ENCODE measurements at places on chromosomes 1 and 21.

DNA sequence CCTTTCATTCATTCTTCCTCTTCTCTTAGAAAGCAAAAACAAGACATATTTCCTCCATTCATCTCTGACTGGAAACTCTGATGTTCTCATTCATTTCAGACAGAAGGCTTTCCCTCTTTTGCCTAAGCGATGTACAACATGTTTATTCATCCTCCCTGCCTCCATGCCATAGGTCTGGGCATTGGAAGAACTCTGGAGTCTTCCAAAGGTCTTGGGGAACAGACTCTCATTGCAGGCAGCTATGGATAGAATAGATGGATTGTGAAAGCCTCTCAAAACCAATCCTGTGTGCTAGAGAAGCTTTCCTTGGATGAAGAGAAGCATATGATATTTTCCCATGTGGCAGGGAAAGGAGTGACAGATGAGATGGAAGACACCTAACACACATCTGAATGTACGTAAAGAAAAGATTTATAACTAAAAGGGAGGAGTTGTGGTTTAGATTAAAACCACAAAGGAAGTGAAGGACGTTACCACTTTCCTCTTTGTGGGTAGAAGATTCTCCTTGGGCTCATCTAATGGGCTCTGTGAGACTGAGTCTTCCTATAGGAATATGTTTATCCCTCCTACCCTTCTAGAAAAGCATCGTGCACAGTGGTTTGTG is 38.7 kb downstream of the BCL9 start:
- DNase-seq = no peak

DNA sequence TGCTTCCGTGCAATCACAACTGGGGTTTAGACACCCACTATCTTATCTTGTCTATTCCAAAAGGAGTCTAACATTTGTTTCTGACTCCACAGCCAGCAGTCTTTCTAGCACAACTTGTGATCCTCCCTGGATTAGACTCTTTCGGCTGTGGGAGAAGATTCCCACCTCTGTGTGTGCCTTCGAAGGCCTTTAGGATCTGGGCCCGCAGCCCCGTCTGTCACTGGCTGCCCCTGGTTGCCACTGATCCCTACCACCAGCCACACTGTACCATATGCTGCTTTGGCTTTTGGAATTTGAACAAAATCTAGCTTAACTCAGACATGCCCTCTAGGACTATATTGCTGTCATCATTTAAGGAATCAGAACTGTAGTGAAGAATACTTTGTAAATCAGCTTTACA is 18.0 kb downstream of the NTPCR start:
- DNase-seq = no peak

GRCh38 chr1:117046781-117047180 is 13.3 kb upstream of the TTF2 start:
- no peak for DNase-seq

DNA sequence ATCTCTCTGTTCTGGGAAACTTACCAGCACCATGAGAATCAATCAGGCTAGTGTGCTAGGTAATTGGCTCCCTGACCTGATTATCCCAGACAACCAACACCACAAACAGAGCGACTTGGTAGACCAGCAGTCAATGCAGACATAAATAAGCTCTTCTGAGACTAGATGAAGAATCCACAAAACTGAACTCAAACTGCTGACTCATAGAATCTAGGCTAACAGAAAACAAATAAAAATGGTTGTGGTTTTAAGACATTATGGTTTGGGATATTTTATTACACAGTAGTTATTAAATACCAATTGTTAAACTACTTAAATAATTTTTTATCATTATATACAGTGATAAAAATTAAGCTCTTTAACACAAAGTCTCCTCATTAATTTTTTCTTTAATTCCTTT is 535.7 kb downstream of the COL11A1 start:
- no peak for DNase-seq

- no peak for DNase-seq
Measured at GRCh38 chr1:183702813-183703198, 49.7 kb upstream of the APOBEC4 start.

- DNase-seq = no peak
Measured at GRCh38 chr21:32215306-32215685, 63.6 kb downstream of the MIS18A start.

DNA sequence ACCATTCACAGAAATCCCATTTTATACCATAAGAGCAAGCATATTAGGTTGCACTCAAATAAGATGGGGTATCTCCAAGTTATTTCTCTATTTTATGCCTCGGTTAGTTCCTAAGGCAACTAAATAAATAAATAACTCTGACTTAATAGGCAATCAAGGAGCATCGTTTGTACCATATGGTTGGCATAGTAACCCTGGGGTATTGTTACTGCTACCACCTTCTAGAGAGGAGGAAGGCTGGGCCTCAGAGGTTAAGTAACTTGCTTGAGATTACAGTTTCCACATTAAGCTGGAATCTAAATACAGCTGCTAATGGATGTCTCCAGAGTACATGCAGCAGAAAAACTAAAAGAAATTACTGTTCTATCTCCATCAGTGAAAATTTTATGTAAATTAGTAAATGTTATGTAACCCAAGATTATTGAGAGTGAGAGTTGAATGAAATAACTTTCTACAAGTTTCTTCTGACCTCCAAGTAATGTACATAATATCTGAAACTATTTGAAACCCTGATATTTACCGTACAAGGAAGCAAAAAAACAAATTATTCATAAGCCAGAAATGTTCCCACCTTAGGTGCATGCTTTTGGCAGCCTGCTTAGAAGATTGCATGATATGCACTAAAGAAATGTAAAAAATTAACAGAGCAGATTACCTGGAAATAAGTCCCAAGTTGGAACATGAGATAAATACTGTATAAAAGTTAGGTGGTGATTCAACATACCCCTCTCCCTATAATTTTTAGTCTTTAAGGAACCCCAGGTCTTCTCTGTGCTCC is 127.0 kb downstream of the CRB1 start:
- no peak for DNase-seq

DNA sequence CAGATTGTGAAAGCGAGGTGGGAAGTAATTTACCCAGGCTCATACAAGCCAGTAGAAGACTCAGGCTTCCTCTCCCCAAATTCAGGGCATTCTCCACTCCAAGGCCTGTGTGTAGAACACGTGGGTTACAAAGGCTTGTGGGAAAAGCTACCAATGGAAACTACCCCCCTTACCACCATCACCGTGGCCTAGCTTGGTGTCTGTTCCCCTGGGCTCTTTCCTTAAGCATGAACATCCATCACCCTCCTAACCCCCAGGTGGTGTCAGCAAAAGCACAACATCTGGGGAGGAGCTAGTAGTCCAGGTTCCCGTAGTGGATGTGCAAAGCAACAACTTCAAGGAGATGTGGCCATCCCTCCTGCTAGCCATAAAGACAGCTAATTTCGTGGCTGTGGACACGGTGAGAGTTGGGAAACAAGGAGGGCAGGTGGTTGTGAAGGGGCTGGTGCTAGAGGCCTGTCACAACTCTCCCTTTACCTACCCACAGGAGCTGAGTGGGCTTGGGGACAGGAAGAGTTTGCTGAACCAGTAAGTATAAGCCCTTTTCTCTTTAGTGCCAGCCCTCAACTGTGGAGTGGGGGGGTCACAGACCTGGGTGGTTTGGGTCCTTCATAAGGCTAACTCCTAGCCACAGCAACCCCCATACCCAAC is 701 bp upstream of the MUTYH start:
- DNase-seq = no peak

DNA sequence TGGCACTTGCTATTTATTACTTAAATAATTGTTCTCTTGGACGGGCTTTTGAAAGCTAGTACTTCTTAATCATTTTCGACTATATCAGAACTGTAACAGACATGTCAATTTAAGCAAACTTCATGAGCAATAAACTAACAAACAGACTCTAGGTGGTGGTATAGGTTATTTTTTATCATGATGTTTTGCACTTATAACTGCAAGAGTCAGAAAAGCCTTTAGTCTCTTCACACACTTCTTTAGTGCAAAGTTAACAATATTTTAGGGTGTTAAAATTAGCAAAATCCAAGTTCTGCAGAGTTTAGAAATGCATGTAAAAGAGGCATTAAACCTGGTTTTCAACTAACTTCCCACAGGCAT is 2.2 kb downstream of the NRIP1 start:
- no peak for DNase-seq

DNA sequence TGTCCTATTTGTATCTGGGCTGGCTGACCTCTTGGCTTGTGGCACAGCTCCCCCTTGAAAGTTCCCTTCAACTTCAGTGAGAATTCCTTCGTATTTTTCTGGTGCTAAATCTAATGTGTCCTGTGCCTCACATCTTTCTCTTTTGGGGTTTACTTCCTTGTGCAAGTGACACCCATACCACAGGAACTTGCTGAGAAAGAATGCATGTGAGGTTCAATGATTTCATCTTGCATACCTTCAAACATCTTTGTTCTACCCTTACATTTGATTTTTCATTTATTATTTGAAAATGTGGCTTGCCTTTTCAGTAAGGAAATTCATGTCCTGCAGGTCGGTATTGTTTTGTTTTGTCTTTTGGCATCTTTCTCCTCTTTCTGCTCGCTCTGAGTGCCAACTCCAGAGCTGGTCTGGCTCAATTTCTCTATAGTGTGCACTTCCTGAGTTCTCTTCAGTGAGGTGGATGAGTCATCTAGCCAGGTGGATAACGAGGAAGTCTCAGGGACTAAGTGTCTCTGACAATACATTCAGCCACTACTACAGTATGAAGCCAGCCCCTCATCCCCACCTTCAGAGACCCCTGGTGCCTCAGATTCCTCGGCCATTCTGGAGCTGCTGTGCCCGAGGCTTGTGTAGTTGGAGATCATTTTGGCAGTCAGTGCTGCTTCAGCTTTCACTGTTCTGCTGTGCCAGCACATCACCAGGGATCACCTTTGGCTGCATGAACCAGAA is 59.5 kb downstream of the RIPK4 start:
- DNase-seq = no peak

- DNase-seq = no peak
Measured at GRCh38 chr21:14567331-14568279, 21.5 kb upstream of the SAMSN1 start.

DNA sequence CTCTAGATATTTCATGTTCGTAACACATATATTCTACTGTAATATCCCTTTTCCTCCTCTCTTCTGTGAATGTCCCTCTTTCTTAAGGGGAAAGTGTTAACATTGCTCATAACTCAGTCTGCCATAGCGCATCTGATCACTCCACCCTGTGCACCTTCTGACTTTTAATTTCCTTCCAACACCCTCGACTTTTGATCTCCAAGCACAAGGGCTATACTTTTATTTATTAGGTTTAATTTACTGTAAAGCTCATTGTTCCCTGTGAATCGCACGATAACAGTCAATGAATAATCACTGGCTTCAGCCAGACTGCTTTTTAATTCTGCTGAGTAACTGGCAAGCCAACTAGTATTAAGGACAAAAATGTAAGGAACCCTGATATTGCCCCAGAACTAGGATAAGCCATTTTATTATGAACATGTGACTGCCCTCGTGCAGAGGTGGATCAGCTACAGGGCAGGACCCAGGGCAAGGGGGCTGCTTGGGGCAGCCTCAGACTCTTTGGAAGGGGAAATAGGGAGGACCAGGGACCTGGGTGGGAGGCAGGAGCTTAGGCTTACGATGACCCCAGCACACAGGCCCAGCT is 2.6 kb upstream of the ETS2 start:
- no peak for DNase-seq

GRCh38 chr1:152179566-152179965 is 20.5 kb upstream of the RPTN start:
- DNase-seq = no peak

- no peak for DNase-seq
Measured at GRCh38 chr1:29743264-29743663, 506.9 kb downstream of the PTPRU start.

DNA sequence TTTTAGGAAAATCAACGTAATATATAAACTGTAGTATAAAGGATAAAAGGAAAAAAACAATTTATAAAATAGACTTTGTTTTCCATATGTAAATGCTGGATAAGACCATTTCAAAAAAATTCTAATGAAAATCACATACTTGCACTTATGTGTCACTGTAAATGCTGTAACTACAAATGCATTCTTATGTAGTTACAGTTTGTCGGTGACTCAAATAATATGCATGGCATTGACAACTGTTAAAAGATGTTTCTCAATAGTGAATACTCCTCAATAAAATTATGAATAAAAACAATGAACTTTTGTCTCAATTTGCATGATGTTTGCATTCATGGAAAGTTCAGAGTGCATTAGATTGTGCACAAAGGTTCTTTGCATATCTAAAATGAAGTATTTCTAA is 614.0 kb upstream of the CHRM3 start:
- no peak for DNase-seq

- DNase-seq = no peak
Measured at GRCh38 chr1:34781071-34781843, at the start of gene GJB3. Gene GJB3 (plus strand): TSS chr1:34781214. CDS start chr1:34784763, 3,549 bp downstream.

DNA sequence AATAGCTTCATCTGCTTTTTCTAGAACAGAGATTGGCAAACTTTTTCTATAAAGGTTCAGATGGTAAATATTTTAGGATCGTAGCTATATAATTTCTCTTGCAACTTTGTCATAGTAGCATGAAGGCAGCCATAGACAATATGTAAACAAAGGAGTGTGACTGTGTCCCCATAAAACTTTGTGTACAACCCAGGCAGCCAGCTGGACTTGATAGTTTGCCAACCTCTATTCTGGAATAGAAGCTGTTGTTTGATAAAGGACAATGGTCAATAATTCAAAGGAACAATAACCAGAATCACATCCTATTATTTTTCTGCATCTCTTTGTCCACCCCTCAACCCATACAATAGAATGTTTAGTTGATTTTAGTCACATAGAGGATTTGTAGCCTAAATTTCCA is 286.7 kb downstream of the LMX1A start:
- DNase-seq = no peak

DNA sequence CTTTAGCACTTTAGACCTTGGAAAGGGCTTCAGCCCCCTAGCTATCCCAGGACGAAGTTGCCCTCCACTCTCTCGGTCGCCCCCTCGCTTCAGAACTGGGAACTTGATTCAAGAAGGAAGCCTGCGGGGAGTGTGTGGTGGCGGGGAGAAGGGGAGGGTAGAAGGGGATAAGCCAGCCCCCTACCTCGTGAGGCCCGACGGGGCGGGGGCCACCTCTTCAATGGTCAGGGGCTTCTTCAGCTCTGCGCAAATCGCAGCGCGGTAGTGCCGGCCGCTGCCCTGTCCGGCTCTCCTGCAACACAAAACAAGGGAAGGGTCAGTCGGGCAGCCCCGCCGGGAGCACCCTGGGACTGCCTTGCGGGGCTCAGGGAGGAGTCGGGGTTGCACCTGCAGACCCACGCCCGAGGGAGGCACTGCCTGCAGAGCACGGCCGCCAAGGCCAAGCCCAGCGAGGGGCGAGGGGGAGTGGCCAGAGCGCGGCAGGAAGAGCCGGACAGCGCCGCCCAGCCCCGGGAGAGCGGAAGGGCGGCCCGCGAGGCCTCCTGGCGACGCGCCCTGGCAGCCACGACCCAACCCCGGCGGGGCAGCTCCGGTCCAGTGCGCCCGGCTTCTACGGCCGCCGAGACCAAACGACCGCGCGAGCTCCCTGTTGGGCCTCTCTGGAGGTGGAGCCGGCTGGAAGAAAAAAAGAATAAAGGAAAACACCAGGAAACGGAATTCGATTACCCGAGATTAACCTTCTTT is 56.2 kb upstream of the RASAL2 start:
- peak; percentile 9 for DNase-seq

Data from GM06990 (cell line).